ENCODE measurements at places on chromosomes 1 and 21.

GRCh38 chr1:231678011-231678432 is 51.4 kb downstream of the DISC1 start:
- no peak for DNase-seq

DNA sequence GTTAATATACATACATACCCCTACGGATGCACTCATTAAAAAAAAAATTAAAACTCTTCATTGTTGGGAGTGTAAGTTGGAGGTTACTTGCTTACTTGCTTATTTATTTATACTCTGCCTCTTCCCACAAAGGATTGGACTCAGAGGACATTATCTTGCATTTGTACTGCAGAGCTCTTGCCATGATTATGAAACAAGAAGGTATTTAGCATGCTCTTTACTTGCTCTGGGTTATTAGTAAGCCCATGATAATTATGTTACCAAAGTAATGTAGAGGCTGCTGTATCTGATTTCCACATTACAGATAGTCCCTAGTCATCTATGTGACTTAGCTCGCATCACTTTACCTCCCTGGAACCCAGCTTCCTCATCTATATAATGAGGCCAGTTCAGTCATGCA is 355.1 kb upstream of the PTBP2 start:
- DNase-seq: peak; percentile 51

DNA sequence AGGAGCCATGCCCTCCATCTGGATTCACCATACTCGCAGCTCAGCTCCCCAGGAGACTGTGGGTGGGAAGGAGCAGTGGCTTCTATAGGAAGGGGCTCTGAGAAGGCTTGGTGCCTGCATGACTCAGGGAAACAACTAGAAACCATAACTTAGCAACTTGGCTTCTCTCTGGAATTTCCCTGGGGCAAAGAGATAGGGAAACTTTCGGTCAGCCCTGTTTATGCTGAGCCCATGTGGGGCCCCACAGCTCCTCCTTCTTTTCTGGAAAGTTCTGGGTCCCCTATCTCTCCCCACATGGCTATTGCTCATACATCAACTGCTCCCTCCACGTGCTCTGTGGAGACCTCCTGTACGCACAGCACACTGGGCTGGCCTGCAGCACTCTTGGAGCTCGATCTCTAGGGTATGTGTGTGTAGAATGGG is 39.3 kb downstream of the PLEKHA6 start:
- no peak for DNase-seq

GRCh38 chr1:4395158-4395557 is 259.3 kb upstream of the AJAP1 start:
- no peak for DNase-seq

DNA sequence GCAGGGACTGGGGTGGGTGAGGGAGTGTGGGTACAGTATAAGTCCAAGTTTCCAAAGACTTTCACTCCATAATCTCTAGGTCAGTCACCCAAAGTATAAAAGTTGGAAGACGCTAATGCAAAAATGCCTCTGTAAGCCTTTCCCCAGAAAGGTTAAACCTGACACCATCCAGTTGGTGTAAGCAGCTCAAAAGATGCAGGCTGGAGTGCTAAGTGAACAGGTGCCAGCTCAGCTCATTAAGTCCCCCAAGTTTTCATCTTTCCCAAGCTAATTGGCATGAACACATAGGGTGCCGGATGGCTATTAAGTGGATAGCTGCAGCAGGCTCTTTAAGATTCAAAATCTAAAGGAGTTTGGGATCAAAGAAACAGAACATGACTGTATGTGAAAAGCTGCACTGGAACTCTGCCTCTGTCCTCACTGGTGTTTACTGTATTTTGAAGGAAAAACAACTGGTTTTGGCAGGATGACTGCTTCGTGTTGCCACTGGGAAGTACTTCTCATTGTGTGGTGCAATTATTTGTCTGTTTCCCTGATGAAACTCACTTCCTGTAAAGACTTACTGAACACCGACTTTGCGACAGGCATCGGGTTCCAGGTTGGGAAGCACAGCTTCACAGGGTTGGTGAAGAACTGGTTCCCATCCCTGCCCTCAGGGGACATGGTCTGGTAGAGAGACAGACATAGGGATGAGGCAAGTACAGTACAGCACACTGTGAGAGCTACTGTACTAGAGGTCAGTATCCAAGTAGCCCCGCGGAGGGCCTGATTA is 152.7 kb downstream of the DAB1 start:
- peak; percentile 92 for DNase-seq

GRCh38 chr1:14996133-14997050 is 157.2 kb upstream of the TMEM51 start:
- no peak for DNase-seq

GRCh38 chr1:43067233-43067745 is 104.8 kb downstream of the EBNA1BP2 start:
- no peak for DNase-seq

DNA sequence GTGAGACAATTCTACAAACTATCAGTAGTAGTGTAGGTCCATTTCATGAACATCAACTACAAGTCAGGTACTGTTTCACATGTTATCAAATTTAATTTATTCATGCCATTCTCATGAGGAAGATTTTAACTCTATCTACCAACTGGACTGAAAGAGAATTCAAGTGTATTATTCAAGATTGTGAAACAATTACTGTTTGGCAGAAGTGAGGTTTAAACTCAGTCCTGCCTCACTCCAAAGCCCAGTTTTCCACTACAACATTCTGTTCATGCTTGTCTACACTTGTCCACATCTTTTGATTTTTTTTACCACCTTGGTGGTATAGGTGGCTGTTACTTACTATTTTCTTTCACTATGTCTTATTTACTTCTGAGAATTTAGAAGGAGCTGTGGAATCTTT is 272.9 kb downstream of the TGFB2 start:
- no peak for DNase-seq

DNA sequence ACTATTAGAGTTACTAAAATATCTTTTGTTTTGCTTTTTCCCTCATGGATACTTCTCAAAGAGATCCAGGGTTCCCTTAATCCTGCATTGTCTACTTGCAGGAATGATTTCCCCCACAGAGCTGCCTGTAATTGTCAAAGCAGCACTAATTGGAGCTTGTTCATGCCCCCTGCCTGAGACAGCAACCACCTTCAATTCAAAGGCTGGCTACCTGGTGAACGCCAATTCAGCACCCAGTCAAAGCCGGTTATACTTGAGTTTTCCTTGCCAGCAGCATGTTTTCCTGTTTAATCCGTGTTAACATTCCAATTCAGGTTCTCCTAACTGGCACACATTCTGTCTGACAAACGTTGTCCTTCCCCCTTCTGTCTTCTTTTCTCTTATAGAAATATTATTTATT is 382.9 kb downstream of the NTNG1 start:
- no peak for DNase-seq

DNA sequence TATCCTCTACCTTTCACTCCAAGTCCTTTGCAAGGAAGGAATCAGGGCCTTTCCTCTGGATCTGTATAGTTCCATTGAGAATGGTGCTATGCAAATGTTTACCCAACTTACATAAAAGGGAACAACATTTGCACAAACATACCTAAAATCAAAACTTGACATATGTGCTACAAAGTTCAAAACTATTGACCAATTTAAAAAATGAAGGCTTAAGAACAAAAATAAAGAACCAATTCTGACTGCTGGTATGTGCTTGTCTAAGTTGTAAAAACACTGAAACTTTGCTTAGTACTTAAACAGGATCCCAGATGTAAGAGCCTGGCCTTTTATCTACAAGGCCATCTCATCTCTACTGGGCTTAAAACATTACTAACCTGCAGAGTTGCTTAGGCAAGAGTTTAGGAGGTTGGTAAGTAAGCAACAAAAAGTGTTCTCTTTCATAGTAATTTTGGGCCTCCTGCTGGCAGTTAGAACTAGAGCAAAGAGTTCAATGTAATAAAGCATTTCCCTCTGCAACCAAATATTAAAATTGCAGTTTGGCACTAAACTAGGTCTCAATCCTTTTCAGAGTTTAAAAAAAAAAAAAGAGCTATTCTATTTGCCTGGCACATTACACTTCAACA is 2.0 kb downstream of the SCMH1 start:
- DNase-seq: peak; percentile 40

GRCh38 chr1:233668725-233669294 is 54.9 kb downstream of the KCNK1 start:
- no peak for DNase-seq

- no peak for DNase-seq
These were observed 49.2 kb downstream of the ASH1L start for GRCh38 chr1:155513300-155513916.

DNA sequence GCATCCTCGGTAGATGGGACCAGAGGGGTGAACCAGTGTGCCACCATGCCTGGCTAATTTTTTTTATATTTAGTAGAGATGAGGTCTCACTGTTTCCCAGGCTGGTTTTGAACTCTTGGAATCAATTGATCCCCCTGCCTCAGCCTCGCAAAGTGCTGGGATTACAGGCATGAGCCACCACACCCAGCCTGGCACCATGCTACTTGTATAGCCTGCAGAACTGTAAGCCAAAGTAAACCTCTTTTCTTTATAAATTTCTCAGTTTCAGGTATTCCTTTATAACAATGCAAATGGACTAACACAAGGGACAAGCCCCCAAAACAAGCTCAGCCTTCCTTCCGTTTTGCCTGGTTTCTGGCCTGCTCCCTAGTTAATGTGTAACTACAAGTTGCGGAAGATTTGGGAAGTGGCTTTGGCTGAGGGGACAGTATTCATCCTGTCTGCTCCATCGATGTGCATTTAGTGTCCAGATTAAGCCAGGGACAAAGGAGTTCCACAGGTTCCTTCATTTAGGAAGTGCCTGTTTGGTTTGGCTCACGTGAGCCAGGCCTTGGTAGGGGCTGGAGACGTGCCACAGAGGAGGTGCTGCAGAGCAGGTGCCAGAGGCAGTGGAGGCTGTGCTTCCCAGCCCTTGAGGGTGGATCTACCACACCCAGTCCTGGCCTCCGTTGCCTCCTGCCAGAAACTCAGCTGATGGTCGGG is 4.4 kb downstream of the AVPR1B start:
- no peak for DNase-seq

GRCh38 chr1:179293340-179294327 is at the start of gene SOAT1:
TSS of gene SOAT1 (plus strand) at chr1:179293797. CDS start at chr1:179302685, 8,888 bp downstream.
- peak; percentile 99 for DNase-seq

GRCh38 chr1:167237000-167237399 is 16.3 kb downstream of the POU2F1 start:
- DNase-seq: no peak

GRCh38 chr1:55539652-55540512 is 324.7 kb upstream of the USP24 start:
- DNase-seq: no peak

GRCh38 chr1:185551008-185551407 is 183.2 kb upstream of the HMCN1 start:
- DNase-seq: no peak

DNA sequence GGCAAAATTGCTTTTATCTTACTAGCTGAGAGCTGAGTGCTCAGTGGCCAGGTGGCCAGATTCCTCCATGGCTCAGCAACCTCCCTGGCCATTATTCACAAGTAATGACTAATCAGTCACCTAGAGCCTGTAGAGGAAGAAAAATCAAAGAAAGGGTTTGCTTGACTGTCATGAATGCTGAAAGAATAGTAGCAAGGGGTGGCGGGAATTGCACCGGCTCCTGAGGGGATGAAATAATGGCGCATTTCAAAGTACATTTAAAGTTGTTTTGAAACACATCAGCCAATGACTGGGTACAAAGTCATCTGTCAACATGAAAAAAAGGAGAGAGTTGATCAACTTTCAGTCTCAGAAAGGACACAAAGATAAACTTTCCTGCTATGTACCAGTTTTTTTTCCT is 99.5 kb downstream of the OMA1 start:
- peak; percentile 30 for DNase-seq

GRCh38 chr21:23921670-23922418 is 1685.4 kb downstream of the MRPL39 start:
- DNase-seq: no peak

DNA sequence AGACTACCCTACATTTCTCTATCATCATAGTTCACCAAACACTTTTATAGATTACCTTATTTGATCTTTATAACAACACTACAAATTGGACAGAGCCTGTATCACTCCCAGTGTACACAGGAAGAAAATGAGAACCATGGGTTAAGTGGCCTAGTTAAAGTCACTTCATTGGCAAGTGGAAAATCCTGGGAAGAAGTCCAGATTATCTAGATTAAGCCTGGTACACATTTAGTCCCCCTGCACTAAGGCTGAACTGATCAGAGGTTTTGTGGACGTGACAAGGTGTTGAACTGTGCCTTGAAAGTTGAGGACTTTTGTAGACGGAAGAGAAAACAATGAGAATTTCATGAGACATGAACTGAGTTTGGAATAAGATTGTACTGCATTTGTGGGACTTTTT is 7.5 kb upstream of the USH2A start:
- DNase-seq: no peak

DNA sequence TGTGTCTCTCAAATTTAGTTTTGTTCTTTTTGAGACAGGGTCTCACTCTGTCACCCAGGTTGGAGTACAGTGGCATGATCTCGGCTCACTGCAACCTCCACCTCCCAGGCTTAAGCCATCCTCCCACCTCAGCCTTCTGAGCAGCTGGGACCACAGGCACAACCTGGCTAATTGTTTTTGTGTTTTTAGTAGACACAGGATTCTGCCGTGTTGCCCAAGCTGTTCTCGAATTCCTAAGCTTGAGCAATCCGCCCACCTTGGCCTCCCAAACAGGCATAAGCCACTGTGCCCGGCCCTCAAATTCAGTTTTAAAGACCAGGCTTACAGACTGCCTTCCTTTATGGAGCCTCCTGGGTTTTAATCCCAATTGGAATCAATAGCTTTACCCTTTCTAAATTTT is 83.7 kb upstream of the SELENON start:
- peak; percentile 79 for DNase-seq

Data from NCI-H82 (cell line).